Femur (tissue), 1 donor: ENCODE measurements at places on chromosomes 2 and 18.

- no peak for DNase-seq
Observed at GRCh38 chr2:161625314-161625919, 1.2 kb downstream of the SLC4A10 start.

DNA sequence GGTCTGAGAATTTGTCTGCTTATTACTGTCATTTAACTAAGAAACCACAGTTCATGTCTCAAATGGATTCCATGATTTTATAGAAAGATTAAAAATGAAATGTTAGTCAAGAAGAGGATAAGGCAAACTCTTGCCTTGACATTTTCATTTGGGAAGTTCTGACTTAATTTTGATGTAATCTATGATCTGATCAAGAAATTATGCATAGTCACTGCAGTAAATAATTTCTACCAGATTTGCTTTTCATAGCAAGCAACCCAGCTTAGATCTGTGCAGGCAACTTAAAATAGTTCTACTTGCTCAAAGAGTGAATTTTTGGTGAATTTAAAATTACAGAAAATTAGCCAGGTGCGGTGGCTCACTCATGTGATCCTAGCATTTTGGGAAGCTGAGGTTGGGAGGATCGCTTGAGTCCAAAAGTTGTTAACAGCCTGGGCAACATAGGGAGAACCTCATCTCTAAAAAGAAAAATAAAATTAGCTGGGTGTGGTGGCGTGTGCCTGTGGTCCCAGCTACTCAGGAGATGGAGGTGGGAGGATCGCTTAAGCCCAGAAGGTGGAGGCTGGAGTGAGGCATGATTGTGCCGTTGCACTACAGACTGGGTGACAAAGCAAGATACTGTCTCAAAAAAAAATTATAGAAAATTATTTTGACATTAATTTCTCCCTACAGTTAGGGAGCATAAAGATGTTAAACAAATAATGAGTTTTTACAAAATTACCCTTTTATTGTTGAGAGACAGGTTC is 158.7 kb upstream of the MYO3B start:
- no peak for DNase-seq

DNA sequence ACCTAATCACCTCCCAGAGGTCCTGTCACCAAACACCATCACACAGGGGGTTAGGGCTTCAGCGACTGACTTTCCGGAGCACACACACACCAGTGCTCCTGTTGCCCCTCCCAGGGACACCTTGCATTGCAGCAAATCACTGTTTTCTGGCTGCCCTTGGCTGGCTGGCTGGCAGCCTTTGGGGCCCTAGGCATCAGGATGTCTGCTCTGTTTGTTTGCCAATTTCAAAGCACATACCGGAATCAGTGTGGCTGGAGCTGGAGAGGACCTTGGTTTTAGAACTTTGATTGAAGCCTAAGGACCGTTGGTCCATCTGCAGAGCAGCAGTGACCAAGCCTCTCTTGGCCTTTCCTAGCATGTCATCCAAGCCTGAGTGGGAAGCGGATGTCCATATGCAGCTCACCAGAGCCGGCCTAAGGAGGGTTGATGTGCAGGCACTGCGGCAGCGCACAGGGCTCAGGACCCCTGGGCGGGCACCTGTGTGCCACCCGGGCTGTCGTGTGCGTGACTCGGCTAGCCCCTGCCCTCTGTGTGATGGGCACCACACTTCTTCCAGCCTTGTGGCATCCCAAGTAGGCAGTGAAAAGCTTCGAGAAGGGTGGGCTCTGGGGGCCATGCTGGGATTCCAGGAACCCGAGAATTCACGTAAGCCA is 62.1 kb downstream of the GBX2 start:
- no peak for DNase-seq

- DNase-seq: no peak
Observed at GRCh38 chr2:65416321-65416720, 16.1 kb downstream of the SPRED2 start.

- DNase-seq: peak; percentile 78
Observed at GRCh38 chr2:45259138-45259537, 249.9 kb upstream of the SIX2 start.

- no peak for DNase-seq
Observed at GRCh38 chr2:120437604-120438000, 91.7 kb downstream of the INHBB start.
